ENCODE measurements at places on chromosomes 2 and 18.

DNA sequence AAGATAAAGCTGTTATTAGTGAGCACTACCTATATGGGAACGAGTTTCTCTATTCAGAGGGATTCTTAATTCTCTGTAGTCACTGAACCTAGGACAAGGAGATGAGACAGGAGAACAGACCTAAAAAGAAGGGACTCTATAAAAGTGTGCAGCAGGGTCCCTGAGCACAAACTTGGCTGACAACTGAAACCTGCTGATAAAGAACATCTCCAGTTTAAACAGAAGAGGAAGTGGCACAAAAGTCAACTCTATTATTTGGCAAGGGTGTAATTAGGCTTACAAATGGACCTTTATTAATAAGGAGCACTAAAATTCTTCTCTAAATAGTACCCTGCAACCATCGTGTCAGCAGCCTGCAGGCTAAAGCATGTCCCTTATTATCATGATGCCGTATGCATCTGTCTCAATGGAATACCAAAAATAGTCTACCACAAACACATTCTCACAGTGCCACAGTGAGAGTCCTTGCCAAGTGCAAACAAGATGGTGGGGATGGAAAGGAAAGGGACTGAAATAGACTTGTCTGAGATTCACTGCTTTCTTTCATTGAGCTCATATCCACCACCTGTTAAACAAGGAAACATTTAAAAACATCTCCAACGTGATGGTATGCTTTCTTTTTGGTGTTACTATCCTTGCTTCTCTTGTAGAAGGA is 260.2 kb downstream of the INSIG2 start:
- DNase-seq = no peak

DNA sequence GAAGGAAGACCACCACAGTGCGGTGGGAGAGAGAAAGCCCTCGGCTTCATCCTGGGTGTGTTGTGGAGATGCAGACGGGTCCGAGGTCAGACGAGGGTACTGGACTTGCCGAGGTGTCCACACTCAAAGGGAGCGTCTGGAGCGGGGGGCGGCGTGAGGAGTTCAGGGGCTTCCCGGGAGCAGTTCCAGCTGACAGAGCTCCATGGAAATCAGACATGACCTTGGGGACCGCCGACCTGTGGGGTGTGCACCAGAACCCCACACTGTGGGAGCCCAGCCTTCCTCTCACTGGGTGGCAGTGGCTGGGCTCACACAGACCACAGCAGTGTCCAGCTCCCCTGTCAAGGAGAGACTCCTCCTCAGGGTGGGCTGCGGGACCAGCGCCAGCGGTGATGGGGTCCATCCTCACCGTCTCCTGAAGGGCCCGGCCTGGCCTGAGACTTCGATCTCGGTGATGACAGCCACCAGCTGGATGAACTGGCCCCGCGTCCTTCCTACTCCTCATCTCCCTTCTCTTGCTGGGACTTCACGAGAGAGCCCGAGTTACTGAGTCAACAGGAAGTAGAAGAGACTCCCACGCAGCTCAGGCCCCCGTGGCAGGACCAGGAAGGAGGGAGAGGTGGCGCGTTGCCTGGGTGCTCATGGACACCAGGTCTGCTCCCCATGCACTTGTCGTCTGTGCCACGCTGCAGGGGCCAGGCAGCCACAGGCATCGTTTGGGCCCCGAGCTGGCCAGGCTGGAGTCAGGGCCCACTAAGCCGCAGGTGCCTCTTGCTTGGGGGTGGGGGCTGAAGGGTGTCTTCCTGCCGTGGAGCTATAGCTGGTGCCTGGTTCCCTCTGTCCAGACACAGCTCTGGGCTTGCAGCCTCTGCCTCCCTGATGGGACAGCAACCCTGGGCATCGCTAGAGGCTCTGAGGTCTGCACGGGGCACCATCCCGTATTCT is 101.9 kb upstream of the CTDP1 start:
- no peak for DNase-seq

DNA sequence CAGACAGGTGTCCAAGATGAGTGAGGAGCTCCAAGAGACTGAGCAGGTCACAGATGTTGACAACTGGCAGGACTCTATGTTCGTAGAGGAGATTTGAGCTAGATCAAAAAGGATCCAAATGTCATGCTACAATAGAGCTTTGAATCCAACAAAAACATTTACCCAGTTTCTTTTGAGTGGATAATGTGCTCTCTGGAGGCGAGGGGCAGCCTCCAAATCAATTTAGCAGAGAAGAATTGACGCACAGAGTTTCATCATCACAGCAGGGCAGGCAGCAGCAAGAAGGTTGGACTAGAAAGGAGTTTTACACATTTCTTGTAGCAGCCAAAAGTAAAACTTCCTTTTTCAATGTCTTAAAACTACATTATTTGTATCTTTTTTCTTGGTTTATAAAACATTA is 653.0 kb downstream of the RNF144A start:
- DNase-seq = no peak

- peak; percentile 18 for DNase-seq
Observed at GRCh38 chr2:65483763-65484162, 51.4 kb upstream of the SPRED2 start.

DNA sequence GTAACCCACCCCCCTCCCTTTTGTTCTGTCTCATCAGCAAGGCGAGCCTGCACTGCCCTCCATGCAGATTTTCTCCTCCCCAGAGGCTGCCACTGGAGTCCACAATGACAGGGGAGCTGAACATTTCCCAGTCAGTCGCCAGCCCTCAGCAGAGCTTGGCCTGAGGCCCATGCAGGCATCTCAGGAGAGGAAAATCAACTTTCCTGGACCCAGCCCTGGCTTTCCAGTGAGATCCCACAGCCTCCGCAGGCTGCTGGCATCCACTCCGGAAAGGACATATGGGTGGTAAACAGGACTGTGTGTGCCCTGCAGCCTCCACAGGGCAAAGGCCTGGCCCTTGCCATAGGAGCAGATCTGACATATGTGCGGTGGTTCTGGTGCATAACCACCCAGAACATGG is 253.8 kb downstream of the TNS1 start:
- no peak for DNase-seq

DNA sequence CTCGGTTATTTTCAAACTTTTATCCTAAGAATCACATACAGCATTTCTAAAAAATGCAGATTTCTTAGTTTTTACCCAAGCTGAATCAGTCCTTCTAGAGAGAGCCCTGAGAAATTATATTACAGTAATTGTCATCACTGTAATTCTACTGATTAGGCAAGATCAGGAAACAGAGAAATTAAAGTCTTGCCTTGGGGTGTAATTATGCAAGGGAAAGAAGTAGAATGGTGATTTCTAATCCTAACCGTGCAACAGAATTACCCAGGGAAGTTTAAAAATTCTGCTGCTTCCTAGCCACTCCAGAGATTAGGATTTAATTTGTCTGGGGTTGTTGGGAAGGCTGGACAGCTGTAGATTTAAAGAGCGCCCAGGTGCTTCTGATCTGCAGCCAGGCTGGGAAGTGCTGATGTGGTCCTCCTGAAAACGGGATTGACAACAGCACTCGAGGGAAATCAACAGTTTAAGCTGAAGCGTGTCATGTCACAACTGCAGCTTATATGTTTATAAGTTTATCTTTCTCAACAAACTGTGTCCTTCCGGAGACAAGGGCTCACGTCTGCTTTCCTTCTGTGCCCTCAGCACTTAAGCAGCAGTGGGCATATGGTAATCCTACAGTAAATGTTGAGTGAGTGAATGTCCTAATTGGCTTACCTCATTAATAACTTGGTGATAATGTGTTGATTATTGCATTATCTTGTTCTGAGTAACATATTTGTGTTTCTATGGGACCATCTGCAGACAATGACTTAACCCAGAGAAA is 671.9 kb upstream of the SOX11 start:
- no peak for DNase-seq
